ENCODE measurements at places on chromosomes 16 and 17.

- DNase-seq, result no peak
Observed at GRCh38 chr17:8117980-8118768, at the start of gene ALOXE3. TSS of gene ALOXE3 (minus strand) at chr17:8118514. CDS start at chr17:8117990, 524 bp downstream.

DNA sequence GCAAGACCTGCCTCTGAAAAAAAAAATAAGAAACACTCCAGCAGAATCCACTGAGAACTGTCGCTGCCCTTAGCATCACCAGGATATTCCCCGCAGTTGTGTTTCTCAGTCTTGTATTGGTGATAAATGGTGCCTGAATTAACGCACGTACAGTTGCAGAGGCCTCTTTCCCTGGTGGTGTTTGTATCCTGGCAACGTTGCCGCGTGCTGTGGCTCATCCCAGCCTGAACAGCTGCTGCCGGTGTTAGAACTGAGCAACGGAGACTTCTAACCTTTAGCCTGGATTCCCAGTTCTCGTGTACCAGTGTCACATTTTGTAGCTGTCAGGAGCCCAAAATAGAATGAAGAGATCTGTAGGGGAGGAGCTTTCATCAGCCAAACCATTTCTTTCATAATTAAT, 4.8 kb downstream of the MLYCD start:
- peak; percentile 6 for DNase-seq

- no peak for DNase-seq
Observed at GRCh38 chr17:5902181-5903140, 167.7 kb upstream of the WSCD1 start.

- DNase-seq, result no peak
Observed at GRCh38 chr16:84790301-84790700, 29.5 kb upstream of the CRISPLD2 start.

All from NCI-H2081 (cell line).